ENCODE measurements at places on chromosomes 3 and 15.

- no peak for DNase-seq
Observed at GRCh38 chr15:23645371-23646164, 2.1 kb downstream of the MAGEL2 start.

- DNase-seq: no peak
Observed at GRCh38 chr3:15979900-15980299, 182.1 kb upstream of the ANKRD28 start.

DNA sequence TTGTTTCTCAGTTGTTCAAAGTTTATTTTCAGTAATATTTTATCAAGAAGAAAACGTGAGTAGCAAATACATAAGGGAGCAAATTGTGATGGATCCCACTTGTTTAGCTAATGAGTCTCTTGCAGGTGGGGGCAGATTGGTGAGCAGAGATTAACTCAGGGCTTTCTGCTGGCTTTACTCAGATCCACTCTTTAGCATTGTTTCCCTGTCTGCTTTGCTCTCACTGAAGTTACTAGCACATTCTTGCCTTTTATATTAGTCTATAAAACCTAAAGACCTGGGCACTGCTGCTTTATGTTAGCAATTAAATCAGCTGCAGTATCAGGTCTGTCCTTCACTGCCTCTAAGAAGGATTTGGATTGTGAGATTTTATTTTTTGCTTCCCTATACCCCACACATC, 71.5 kb downstream of the STAC start:
- no peak for DNase-seq

- no peak for DNase-seq
Observed at GRCh38 chr15:70281811-70282307, 184.1 kb upstream of the TLE3 start.

DNA sequence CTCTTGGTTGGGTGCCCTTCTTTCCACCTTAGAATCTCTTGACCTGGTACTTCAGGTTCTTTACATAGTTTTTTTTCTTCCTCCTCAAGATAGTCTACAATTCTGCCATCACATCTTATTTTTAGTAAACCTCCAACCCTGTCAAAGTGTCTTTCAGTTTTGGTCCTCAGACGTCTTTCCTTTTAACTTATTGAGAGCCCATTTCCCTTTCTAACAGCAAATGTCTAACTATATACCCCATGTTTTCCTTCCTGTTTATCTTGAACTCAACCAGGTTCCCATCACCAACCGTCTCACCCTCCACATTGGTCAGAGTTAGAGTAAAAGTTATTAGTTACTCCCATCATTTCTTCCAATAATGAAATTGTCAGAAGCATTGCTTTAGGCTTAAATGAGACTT, 10.4 kb downstream of the KBTBD12 start:
- no peak for DNase-seq

- DNase-seq: no peak
Observed at GRCh38 chr15:96353930-96354730, 23.6 kb downstream of the NR2F2 start.

DNA sequence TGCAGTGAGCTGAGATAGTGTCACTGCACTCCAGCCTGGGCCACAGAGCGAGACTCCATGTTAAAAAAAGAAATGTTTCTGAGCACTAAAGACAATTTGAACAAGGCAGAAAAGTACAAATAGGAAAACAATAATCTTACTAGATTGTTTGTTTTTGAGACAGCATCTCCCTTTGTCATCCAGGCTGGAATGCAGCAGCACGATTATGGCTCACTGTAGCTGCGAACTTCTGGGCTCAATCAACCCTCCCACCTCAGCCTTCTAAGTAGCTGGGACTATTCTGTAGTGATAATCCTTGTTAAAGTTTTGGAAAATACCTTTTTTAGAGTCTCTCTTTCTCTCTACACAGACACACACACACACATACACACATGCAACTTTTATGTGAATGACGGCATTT, 107.1 kb downstream of the LPP start:
- DNase-seq: no peak

- no peak for DNase-seq
Observed at GRCh38 chr3:839981-840380, 252.8 kb upstream of the CNTN6 start.

GRCh38 chr3:57818772-57819171, 62.7 kb downstream of the SLMAP start:
- DNase-seq: no peak

- DNase-seq: no peak
Observed at GRCh38 chr3:12681943-12682390, 18.1 kb upstream of the RAF1 start.

DNA sequence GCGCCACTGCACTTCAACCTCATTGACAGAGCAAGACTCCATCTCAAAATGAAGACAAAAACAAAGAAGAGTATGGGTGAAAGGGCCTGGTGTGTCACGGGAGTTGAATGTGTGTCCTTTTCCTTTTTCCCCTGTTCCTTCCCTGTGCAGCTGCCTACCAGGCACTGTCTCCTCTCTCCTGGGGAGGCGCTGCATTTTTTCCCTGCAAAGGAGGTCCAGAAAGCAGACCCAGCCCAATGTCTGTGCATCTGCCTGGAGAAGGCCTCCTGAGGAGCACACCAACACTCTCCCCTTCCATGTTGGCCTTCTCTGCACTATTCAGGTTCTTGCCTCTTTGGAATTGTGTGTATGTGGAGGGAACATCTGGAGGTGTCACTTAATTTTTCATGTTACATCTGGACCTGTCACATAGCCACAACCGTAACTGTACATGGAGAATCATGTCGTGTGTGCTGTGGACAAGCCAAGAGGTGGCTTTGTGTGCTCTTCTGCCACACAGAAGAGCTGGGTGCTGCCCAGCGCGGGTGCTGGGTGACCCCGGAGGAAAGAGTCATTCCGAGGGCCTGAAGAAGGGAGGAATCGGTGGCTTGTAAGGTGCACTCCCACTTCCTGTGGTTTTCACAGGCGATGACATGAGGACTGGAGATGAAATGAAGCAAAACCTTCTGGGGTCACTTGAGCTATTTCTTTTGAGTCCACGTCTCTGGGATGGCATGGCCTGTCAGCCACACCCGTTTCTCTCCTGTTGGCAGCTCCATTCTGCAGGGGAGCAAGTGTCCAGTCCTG, 46.5 kb upstream of the CGNL1 start:
- no peak for DNase-seq

GRCh38 chr3:148735597-148735996, 37.9 kb downstream of the AGTR1 start:
- DNase-seq: no peak

GRCh38 chr3:103372031-103372430, 937.2 kb downstream of the ZPLD1 start:
- DNase-seq: no peak

- no peak for DNase-seq
Observed at GRCh38 chr15:101052681-101053121, 133.5 kb downstream of the LRRK1 start.

GRCh38 chr3:170585008-170585936, 603 bp downstream of the SLC7A14 start:
- no peak for DNase-seq

DNA sequence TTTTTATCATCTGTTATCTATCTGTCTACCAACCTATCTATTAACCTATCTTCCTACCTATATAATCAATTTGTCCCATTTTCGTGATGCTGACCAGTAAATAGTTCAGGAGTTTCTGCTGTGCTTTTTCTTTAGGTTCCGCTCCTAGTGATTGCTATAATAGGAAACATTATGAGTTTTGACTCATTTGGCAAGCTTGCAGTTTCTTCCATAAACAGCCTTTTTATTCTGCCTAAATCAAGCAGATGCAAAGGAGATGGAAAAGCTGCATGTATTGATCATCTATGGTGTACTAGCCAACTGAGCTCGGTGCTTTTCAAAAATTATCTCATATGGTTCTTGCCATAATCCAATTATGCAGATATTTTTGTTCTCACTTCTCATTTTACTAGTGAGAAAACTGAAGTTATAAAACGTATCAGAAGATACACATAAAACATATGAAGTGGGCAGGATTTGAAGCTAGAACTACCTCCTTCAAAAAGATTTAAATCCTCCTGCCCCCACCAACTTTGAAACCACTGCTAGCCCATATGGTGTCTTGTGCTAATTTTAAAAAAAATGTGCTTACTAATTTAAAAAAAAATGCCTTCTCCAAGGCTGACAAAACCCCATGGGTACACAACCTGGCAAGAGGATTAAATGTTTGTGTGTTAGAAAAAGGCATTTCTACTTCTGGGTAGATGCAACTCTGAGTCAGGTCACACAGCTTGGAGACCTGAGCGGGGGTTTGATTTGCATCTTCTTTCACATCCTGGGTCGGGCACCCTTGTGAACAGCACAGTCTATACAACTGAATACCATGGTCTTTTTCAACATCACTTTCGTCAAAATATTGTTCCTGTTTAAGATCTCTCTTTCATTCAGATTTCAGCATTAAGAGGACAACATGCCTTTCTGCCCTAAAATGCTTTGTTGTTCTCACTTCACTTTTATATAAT, 267.0 kb downstream of the CHL1 start:
- no peak for DNase-seq

GRCh38 chr3:141095546-141095937, 44.4 kb downstream of the SPSB4 start:
- no peak for DNase-seq

DNA sequence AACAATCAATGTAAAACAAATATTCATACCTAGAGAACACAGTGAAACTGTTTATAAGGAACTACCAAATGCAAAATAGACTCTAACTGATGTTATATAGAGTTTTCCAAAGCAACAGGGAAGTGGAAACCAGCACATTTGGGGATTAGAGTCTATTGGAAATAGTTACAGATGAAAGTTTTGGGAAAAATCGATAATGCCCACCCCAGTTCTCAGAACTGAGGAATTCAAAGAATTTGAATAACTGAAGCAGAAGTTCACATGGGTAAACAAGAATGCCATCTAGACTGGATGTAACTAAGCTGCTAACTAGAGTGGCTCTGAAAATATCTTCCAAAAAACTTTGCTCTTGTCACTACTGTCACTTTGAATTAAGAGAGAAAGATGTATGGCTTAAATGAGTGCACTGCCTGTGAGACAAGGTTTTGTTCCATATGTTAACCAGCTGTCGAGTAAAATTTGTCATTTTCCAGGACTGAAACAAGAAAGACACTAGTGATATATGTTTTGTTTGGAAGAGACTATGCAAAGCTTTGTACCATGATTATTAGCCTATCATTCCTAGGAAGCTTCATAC, 9.2 kb upstream of the DENND4A start:
- no peak for DNase-seq

DNA sequence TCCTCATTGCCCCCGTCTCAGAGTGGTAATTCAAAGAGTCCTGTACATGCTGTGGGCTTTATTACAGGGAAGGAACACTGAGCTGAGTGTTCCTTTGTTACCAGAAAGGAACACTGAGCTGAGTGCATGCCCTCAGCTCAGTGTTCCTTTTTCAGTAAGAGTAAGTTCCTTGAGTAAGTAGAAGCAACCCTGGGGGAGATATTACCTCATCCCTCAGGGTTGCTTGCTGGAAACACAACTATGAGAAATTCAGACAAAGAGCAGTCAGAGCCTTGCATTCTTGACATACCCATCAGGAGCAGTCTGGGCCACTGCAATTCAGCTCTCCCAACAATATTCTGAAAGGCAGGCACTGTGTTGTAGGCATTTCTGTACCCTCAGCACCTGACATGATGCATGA, 17.0 kb downstream of the CHRM5 start:
- DNase-seq: no peak

- DNase-seq: no peak
Observed at GRCh38 chr3:190155752-190156151, 35.1 kb upstream of the P3H2 start.

DNA sequence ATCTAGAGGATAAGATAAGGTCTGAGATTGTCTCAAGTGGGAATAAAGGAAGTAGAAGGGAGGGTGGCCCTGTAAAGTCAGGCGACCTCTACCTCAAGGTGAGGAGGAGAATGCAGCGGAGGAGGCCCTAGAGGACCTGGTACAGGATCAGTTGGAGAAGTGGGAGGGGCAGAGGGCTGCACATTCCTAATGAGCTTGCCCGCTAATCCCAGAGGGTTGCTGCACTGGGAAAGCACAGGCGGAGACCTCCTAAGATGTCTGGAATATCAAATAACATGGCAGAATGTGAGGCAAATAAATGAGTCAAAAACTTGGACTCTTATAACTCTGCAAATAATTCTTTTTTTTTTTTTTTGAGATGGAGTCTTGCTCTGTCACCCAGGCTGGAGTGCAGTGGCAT, 30.2 kb upstream of the VPS8 start:
- no peak for DNase-seq

GRCh38 chr15:63354821-63355650, 26.6 kb downstream of the CA12 start:
- DNase-seq: no peak

GRCh38 chr15:43508991-43509659, 8.3 kb upstream of the MAP1A start:
- DNase-seq: no peak

DNA sequence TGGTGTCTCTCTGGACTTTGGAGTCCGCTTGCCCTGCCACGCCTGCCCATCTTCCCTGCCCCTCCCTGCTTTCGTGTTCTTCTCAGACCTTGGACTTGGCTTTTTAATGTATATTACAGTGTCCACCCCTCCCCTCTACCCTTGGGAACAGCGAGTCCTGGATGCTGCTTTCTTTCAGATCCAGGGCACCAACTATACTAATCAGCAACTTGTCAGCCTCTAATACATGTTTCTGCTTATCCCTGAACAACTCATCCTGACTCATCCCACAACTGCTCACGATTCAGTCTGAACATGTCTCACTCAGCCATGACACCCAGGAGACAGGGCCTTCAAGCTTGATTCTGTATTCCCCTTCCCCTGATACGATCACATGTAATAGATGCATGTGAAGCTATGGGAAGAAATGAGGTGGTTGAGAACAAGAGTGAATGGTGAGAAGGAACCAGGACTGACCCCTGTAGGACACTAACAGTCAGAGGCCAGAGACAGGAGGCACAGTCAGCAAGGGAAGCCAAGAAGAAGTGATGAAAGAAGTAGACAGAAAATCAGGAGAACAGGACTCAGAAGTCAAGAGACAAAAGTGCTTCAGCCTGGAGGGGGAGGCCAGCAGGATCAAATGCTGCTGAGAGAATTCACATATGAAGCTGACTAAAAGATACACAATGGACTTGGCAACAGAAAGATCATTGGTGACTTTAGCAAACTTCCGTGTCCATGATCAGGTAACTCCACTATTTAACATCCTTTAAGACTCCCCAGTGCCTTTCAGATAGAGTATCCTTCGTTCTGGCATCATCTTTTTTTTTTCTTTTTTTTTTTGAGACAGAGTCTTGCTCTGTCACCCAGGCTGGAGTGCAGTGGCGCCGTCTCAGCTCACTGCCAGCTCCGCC, 35.4 kb downstream of the BCL2L10 start:
- DNase-seq: no peak

GRCh38 chr3:34109021-34109420, 310.6 kb downstream of the PDCD6IP start:
- DNase-seq: no peak

GRCh38 chr3:153553605-153553945, 391.5 kb downstream of the RAP2B start:
- no peak for DNase-seq

DNA sequence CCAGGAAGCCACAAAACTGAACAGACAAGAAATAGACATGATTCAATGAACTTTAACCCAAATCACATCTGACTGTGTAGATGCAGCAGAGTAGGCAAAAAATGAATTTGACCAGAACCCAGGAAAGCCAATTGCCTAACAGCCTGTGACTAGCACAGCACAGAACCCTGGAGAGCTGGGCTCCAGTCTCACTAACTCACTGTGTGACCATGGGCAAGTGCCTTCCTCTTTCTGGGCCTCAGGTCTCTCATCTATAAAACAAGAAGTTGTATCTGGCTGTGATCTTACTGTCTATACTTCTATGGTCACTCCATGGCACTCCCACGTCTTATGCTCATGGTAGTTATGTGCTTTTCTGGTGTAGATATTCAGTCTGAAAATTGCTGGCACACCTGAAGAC, 48.1 kb upstream of the USP3 start:
- no peak for DNase-seq

GRCh38 chr3:51307458-51307857, 77.6 kb upstream of the MANF start:
- no peak for DNase-seq

Measured in CD4-positive, alpha-beta T cell treated with Interleukin-10 for 1 hour (primary cell).